ENCODE measurements at places on chromosomes 1 and 21.

GRCh38 chr1:82690411-82690810 lies 889.7 kb downstream of the ADGRL2 start:
- DNase-seq: no peak

GRCh38 chr1:63848733-63849132 lies 74.9 kb downstream of the ROR1 start:
- no peak for DNase-seq

- DNase-seq: no peak
Observed at GRCh38 chr1:188489336-188490112, 1660.8 kb downstream of the PLA2G4A start.

GRCh38 chr21:43632373-43632905 lies 26.8 kb downstream of the HSF2BP start:
- no peak for DNase-seq

DNA sequence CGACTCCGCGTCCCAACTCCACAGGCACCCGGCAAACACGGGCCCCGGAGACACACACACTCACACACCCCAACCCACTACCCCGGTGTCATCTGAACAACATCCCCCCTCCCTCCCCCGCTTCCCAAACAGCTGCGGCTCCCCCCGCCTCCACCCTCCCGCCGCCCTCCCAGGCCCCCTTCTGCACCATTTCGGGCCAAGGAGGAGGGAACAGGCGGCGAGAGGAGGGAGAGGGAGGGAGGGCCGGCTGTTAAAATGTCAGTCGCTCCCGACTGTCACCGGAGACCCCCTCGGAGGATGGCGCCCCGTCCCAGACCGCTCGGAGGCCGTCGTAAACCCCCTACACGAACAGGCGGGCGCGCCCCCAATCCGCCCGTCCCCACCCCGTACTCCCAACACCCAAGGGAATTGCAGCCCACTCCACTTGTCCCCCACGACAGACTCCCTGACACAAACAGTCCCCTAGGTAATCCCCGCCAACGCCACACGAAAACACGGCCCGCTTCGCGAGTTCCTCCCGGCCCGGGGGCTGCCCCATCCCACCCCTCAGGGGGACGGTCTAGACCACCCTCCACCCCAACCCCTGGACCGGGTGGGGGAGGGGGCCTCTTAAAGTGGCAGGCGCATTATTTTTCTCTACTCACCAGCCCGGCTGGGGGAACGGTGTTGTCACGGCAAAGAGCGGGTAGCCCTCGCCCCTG lies 583 bp downstream of the MEF2D start:
- no peak for DNase-seq

DNA sequence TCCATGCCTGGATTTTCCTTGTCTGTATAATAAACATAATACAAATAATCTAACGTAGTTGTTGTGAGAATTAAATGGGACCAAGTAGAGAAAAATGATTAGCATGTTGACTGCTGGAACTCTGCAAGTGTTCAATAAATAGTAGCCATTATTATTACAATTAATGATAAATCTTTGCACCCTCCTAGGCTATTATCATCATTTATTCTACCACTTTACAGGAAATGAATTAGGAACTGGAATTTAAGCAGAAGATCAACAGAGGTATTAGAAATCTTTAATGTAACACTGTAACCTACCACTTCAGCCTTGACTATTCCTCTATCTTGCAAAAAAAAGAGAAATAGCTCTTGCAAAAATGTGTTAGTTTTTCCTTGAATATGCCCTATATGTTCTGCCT lies 61.9 kb upstream of the TTC39A start:
- DNase-seq: no peak

DNA sequence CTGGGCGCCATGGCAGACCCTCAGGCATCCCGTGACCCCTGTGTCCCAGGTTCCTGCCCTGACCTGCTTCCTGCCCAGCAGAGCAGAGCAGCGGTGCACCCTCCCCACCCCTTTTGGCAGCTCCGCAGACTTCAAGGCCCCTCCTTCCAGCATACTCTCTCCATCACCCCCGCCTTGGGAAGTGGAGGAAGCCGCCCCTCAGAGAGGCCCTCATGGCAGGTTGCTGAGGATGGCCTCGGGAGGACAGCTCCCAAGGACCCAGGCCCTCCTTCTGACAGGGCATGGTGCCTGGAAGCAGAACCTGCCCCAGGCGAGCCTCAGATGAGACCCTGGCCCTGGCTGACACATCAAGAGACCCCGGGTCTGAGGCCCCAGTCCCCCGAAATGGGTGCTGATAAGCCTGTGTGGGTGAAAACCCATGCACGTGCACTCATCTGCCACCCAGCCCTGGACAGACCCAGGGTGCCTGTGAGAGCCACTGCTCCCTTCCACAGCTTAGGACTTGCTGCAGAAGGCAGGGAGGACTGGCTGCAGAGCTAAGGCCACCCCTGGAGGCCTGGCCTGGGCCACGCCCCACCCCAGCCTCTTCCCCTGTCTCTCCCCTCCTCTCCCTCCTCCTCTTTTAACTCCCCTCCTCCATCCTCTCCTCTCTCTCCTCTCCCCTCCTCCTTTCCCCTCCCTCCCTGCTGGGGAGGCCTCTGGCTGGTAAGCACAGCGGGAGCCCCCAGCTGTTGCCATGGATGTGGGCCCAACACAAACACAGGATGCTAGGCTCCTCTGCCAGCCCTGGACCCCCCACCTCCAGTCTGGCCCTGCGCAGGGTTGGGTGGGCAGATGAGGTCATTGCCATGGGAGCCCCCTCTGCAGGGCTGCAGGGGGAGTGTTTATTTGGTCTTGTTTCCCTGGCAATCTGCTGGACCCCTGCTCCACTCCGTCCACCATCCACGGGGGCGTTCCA lies 33.7 kb downstream of the WNT9A start:
- no peak for DNase-seq

DNA sequence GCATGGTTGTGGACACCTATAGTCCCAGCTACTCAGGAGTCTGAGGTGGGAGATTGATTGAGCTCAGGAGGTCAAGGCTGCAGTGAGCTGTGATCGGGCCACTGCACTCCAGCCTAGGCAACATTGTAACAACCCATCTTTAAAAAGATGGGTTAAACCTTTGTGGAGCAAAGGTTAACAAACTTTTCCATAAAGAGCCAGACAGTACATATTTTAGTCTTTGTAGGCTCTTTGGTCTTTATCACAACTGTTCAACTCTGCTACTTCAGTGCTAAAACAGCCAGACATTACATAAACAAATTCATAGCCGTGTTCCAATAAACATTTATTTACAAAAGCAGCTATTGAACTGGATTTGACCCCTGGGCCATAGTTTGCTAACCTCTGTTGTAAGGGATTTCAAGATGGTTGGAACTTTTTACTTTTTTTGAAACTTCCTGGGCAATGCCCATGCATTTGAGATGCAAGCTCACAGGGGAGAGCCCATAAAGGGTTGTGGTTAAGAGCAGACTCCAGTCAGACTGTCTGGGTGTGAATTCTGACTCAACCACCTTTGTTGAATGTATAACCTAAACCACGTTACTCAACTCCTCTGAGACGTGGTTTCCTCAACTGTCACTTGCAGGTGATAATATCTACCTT lies 10.8 kb downstream of the INAVA start:
- no peak for DNase-seq

DNA sequence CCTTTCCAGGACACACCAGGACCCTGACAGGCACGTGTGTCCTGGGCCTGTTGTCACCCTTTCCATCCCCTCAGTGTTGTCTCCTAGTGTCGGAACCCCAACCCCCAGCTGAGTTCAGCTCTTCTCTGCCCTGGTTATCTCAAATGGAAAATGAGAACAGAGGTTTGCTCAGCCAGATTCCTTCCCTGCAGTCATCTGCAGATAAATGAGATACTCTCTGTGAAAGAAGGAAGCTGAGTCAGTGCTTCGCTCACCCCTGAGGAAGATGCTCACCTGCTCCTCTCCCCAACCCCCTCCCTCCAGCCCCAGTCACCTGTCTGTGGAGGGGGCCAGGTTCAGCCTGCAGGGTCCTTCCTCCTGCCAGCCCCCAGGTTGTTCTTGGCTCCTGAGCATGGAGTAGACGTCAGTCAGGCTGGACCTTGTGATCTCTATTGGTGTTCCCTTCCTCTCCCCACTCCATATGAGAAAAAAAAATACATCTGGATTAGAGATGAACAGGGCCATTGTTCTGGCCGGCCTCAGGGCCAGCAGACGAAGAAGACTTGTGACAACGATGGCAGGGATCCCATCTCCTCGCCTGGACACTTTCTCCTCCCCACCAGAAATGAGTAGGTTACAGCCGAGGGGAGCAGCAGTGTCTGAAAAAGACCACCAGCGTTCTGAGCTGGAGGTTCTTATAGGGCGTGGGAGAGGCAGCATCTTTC lies 20.9 kb downstream of the PHGDH start:
- DNase-seq: no peak

GRCh38 chr1:174818014-174818616 lies 181.6 kb upstream of the CACYBP start:
- no peak for DNase-seq

DNA sequence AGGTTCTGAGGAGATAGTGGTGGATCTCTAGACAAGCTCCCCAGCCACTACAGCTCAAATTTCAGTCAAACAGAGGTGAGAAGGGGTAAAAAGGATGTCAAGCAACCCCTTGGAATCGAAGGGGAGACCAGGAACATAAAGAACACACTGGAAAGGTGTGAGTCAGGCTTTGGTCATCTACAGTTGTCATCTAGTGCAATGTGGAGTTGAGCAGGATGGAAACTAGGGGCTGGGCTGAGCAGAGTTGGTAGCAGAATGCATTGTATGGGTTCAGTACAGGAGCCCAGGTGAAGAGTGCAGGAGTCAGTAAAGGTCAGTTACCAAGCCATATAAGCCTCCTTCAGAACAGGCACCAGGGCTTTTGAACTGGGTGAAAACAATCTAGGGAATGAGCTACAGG lies 52.7 kb upstream of the VAV3 start:
- DNase-seq: no peak

GRCh38 chr21:16563795-16564194 lies 834.0 kb downstream of the USP25 start:
- DNase-seq: no peak

GRCh38 chr1:21451212-21451611 lies 11.3 kb downstream of the NBPF3 start:
- DNase-seq: no peak

GRCh38 chr1:157104598-157105293 lies 5.1 kb upstream of the ETV3L start:
- no peak for DNase-seq

DNA sequence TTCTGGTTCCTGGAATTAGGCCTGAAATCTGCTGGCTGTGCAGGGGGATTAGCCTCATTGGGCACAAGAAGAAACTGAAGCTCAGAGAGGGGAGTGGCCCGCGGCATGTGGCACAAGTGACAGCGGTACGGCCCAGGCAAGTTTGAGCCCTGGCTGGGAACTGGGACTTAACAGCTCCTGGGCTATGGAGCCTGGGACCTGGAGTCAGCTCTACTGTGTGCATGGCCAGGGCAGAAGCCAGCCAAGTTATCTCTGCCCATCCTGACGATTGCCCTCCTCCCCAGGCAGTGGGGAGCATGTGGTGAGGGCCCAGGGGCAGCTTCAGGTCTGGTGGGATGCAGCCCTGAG lies 61.3 kb downstream of the ALPL start:
- no peak for DNase-seq

- no peak for DNase-seq
Observed at GRCh38 chr1:230431527-230431926, 5.4 kb upstream of the PGBD5 start.

DNA sequence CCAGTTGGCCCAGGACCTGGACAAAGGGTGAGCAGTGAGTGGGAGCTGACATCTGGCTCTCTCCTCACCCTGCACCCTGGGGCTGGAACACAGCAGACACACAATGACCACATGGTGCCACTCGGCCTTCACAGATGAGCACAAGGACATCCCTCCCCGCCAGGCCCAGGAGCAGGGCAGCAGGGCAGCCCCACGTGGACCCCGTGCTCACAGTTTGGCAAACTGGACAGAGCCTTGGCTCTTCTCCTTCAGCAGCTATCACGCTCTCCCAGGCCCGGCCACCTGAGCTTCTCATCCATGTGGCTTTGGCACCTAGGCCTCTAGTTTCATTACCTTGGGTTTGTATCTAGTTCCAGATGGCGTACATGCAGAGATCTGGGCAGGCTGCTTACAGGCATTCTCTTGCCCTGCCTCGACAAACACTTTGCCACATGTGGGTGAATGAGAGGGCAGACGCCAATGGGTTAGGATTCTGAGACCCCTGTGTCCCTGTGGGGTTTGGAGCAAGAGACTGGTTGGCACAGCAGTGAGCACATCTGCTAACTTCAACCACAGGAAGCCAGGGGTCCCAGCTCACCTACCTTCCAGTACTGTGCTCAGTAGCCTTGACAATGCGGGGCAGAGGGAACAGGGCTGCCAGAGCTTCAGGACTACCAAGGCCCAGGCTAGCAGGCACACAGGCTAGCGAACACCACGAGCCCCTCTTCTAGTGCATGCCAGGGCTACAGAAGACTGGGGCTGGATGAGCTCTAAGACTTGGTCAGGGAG lies 3.4 kb upstream of the PTPRF start:
- no peak for DNase-seq

DNA sequence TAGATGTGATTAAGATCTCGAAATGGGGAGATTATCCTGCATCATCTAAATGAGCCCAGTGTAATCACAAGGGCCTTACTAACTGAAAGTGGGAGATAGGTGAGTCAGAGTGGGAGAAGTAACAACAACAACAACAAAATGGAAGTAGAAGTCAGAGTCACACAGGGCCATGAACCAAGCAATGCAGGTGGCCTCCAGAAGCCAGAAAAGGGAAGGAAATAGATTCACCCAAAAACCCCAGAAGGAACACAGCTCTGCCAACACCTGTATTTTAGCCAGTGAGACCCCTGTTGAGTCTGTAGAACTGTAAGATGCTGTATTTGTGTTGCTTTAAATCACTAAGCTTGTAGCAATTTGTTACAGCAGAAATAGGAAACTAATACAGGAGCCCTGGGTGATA lies 4.1 kb downstream of the TAGLN2 start:
- no peak for DNase-seq
